Stimulated activated CD8-positive, alpha-beta memory T cell treated with anti-CD3 and anti-CD28 coated beads, Interleukin-4, amount 100 ng/mL, for 1 hour (primary cell): ENCODE measurements at places on chromosomes 1 and 21.

DNA sequence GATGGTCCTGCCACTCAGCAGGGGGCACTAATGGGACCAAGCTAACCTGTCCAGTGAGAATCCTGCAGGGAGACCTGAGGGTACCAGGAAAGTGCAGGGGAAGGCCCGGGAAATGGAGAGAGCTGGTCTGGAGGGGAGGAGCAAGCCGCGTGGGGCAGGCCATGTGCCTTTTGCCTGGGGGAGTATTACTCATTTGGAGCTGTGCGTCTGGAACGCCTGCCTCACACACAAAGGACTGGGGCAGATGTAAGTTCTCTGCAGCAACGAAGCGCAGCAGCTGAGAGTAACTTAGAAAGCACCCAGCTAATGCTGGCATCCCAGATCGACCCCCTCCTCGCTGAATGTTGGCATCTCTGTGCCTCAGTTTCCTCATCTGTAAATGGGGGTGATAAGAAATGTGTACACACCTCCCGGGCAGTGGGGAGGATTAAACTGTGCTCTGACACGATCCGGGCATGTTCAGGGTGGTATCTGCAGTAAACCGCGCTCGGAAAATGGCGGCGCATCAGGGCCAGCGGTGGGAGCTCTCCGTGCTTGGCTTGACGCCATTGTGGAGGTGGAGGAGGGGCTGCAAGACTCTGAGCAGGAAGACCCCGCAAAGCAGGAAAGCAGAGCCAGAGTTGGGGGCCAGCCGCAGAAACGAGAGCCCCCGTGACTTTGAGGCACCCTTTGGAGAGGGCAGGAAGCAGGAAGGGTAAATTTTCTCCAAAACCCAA is 212.5 kb downstream of the NPHP4 start:
- DNase-seq: no peak

DNA sequence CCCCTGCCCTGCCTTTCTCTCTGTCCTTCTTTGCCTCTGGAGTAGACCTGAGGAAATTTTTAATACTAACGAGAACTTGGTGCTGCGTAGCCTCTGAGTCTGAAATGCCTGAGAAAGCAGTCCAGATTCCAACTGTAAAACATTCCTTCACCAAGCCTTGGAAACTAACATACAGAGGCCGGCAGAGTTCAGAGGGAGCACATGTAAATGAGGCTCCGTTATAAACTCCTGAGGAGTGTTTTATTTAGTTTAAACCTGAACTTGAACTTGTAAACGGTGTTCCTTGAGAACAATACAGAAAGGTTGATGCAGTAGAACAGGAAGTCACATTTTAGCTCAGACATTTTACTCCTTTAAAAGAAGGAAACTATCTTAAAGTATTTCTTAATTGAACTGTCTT is 280.7 kb downstream of the TM2D1 start:
- DNase-seq: no peak

DNA sequence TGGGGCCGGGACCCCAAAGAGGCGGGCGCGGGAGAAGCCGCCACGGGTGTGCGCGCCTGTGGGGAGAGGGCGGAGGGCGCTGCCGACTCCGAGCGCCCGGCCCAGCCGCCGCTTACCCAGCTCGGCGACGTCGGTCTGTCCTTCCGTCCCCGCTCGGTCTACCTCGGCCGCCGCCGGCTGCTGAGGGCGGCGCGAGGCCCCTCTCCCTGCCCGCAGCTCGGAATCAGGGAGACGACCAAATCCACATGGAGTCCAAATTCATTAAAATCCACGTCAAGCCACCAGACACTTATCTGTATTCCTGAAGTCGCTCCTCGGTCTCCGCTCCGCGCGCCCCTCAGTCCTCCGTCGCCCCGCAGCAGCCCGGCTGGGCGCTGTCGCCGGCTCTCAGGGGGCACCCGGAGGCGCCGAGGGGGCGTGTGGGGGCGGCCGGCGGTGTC is 637 bp downstream of the PLXNA2 start:
- DNase-seq: no peak

DNA sequence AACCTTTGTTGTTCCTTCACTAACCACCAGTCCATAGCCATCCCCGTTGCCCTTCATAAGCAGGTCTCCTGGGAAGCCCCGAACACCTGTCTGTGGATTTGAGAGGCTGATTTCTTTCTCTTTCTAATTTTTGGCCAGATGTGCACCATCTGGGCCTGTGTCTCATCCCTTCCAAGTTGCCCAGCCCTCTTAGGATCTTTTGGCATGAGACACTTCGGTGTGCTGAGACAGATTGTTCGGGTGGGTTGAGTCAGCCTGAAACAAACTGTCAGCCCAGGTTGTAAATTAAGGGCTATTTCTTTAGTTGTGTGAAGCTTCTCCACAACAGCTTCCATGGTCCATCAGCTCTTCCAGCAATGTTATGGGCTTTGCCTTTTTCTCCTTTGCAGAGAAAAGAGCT is 1.4 kb upstream of the DNAJC11 start:
- no peak for DNase-seq

DNA sequence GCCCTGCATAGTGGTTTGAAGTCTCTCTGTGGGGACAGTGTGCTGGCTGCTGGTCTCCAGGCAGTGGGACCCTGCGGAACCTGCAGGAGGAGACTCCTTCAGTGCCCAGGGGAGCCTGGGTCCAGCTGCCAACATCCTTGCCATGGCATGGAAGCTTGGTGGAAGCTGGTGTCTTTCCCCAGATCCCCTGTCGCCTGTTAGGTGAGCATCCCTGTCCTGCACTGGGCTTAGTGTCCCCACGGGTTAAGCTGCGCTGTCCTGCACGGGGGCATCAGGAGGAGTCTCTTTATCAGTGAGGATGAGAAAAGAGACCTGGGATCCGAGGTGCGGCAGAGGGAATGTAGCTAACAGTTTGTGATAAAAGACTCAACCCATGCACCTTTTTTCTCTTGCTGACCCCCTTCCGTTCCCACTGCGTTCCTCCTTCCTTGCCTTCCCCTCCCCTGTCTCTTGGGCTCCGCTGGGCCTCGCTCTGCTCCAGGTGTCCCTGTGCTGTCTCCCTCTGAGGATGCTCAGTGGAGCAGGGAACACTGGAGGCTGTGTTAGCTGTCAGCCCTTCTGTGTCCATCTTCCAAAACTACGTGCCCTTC is 59.3 kb downstream of the SLC37A1 start:
- DNase-seq: no peak

DNA sequence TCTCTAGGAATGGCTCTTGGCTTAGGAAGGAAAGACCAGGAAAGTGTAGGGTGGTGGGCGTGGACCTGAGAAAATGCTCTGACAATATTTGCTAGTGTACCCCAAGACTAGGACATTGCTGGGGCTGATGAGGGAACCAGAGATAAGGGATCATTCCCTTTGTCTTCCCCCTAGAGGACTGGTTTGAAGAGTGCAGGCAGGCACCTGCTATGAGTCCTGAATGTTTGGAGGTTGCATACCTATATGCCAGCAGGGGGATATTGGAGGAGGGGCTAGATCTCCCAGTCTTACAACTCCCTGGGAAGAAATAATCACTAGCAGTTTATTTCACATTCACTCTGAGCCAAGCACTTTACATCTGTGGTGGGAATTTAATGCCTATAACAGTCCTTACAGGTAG is 6.0 kb upstream of the BCL10 start:
- DNase-seq: no peak

- no peak for DNase-seq
Measured at GRCh38 chr1:198082576-198082975, 74.2 kb upstream of the NEK7 start.

- no peak for DNase-seq
Measured at GRCh38 chr21:34803782-34804370, 135.1 kb downstream of the CLIC6 start.

DNA sequence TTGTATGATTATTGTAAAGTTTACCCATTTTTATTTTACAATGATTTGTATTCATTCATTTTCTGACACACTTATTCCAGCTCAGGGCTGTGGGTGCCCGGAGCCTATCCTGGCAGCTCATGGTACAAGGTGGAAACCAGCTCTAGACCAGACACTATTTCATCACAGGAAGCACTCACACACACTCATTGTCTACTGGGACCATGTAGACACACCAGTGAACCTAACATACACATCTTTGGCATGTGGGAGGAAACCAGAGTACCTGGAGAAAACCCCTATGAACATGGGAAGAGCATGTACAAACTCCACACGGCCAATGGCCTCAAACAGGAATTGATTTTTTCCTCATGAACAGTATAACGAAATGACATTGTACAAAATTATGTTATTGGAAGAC is 2.4 kb downstream of the DTL start:
- DNase-seq: no peak

DNA sequence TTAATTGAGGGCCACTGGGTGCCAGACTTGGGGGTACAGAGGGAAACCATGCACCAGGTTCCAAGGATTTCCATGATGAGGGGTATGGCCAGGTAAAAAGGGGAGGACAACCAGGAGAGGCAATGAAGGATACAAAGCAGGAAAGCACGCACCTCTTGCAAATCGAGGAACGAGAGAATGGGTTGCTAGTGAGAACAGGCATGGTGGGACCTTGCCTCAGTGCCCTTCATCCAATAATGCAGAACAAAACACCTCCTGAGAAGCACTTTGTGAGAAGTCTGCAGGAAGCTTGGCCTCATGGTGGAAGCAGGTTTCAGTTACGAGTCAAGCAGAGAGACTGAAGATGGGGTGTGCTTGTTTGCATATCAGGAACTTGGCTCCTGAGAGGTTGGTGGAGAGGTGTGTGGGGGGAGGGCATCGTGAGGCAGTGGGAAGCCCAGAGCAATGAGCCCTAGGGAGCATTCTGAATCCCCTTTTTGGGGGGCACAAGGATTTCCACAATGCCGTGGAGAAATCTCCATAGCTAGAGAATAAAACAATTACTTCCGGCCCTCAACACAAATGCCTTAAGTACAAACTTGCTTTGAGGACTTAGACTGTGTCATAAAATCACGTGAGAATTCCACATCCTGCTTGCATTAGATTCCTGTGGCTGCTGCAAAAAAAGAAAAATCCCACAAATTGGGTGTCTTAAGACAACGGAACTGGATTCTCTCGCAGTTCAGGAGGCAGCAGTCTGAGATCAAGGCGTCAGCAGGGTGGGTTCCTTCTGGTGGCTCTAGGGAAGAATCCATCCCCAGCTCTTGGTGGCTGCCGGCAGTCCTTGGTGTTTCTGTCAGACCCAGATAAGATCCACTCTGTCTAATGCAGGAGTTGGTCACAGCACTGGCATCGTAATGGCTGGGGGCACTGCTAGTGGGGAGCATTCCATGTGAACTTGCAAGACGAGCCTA is 54.9 kb upstream of the BACE2 start:
- DNase-seq: no peak

- DNase-seq: no peak
Measured at GRCh38 chr21:28419811-28420210, 572.9 kb downstream of the LTN1 start.

- DNase-seq: no peak
Measured at GRCh38 chr21:26795866-26796329, 49.3 kb downstream of the ADAMTS1 start.
